ENCODE measurements at places on chromosomes 5 and 9.

DNA sequence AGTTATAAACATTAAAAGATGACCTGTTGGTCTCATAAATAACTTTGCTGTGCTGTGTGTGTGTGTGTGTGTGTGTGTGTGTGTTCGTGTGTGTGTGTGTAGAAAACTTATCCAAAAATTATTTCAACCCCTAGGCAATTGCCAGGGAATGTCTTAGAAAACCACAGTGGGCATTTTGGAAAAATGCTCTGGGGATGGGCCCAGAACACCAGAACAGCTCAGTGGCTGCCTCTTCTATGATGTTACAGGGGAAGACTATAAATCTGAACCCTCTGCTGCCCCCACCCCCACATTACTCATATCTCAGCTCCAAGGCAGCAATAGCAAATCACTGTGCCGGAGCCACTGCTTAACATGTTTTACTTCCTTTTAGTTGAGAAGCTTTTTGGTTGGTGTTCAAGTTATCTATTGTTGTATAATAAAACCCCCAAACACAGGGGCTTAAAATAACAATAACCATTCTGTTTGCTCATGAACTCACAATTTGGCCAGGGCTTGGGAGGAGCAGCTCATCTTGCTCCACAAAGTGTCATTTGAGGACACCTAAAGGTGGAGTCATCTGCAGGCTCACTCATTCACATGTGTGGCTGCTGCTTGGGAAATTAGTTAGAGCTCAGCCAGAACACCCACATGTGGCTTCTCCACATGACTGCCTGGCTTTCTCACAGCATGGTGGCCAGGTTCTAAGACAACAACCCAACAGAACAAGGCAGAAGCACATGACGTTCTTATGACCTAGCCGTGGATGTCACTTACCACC, 40.4 kb downstream of the ACTBL2 start:
- no peak for DNase-seq

DNA sequence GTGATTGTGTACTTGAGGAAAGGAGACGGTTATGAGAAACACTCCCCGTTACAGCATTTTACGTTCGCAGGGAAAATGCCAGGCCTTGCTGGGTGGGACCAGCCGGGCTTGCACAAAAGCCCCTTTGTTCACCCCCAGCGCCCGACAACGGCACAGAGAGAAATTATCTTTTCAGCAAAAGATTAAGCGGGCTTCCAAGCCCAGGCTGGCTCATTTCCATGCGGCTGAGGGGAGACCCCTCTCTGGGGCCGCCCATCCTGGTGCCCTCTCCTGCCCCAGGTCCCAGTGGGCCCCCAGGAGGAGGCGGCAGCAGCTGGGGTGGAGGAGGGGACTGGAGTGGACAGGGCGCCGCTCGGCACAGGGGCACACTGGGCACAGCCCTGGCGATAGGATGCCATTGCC, 50.8 kb upstream of the NOTCH1 start:
- no peak for DNase-seq

GRCh38 chr5:13382232-13382631, 562.3 kb downstream of the DNAH5 start:
- DNase-seq, result no peak

GRCh38 chr9:72598639-72599038, 77.2 kb downstream of the TMC1 start:
- DNase-seq, result no peak

GRCh38 chr5:80956272-80956671, 3.9 kb upstream of the RASGRF2 start:
- DNase-seq, result no peak

DNA sequence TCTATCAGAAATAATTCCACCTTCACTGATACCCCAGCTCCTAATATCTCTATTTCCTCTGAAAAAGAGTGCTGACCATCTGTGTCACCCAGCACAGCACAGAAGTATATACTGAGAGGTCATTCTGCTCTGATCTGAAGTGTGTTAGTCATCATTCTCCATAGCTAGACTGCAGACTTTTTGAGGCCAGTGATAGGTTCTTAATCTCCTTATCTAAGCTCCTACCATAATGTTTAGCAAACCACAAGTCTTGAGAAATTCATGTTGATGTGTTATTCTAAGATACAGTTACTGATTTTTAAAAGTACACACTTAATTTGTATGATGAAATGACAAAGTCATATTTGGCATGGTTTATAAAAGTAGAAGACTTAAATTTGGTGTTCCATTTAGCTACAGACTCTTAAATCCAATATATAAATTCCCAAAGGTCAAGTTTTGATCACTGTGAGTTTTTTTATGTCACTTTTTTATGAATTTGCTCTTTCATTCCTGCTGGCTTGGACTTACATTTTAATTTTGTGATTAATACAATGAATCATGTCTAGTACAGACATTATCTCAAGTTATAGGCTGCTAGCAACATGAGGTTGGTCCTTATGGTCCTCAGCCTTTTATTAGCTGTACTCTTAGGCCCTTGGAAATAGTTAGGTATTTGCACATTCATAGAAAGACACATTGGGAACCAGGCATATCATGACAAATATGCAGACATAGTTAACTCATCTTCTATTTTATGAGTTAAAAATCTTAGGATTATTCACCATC, 380.8 kb downstream of the EBF1 start:
- DNase-seq, result no peak

DNA sequence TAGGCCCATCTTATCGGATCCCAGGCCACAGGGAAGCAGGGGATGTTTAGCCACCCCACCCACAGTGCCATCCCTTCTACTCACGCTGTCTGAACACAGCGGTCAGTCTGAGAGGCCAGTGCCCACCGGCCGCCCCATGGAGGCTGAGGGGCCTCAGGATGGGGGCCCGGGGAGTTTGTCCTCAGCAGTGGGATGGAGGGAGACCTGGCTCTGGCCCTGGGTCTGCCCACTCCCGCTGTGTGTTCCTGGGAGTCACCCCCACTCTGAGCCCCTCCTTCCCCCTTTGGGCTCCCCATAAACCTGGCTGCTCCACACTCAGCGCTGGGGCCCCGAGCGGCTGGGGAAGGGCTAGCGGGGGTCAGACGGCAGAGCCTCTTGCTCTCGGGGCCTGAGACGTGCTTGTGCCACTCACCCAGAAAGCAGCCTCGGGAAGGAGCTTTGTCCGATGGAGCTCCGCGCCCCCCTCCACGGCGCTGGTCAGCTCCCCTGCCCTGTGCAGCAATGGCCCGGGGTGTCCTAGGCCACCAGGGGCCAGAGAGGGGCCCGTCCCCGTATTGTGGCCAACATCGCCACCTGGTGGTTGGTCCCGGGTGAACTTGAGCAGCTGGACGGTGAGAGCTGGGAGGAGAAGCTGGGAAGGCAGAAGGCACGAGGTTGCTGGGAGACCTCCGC, 10.9 kb upstream of the LAMC3 start:
- DNase-seq, result no peak

GRCh38 chr9:84121991-84122523, 141.5 kb downstream of the RMI1 start:
- no peak for DNase-seq

- DNase-seq, result no peak
Measured at GRCh38 chr9:78575081-78575480, 278.2 kb downstream of the PSAT1 start.

Measured in stimulated activated CD4-positive, alpha-beta T cell treated with anti-CD3 and anti-CD28 coated beads, TNF-alpha, amount 100 ng/mL, for 4 hours (primary cell).